ENCODE measurements at places on chromosomes 7 and 10.

- no peak for DNase-seq
These were observed 157.6 kb downstream of the ITGA8 start for GRCh38 chr10:15562116-15562515.

GRCh38 chr7:73718905-73719805 lies at the start of gene STX1A:
Gene STX1A (minus strand): TSS chr7:73719669. CDS start chr7:73719631, 38 bp downstream.
- DNase-seq = no peak

DNA sequence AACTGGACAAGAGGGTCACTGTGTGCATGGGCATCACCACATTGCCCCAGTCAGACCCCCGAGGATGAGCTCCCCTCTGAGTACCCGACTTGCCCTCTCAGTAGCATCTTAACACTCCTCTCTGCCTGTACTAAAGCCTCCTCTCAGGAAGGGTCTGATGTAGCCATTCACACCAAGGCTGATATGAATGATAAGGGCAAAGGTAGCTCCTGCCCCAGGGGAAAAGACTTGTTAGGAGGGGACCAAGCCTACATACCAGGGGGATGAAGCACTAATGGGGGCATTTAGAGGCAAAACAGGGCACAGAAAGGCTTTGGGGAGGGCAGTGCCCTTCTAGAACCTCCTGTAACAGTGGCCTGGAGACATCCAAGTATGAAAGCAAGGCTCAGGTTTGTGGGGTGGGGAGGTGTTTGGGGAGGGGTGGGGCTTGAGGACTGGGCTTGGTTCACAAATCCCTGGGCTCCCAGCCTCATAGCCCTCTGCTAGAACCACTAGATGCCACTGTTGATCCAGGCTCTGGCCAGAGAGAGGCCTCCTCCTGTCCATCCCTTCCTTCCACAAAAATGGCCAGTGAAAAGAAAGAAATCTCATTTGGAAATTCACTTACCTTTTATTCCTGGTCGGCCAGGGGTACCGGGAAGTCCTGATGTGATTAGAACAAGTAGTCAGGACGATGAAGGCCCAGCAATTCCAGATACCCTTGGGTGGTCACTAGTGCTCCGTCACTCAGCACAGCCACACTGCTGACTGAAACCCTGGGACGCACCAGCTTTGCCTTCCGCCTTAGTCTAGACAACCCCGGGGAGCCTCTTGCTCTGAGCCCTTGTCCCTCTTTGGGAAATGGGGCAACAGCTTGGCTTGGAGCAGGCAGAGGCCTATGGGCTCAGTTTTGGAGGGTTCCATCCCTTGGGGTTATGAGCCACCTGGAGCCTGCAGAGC lies 40.3 kb downstream of the COL17A1 start:
- DNase-seq = no peak

GRCh38 chr7:66047426-66047825 lies 28.2 kb upstream of the ASL start:
- DNase-seq = no peak
